Activated CD8-positive, alpha-beta memory T cell treated with anti-CD3 and anti-CD28 coated beads for 4 hours (primary cell): ENCODE measurements at places on chromosomes 16 and 17.

- DNase-seq: no peak
These were observed 14.9 kb downstream of the CMTM4 start for GRCh38 chr16:66681676-66682075.

DNA sequence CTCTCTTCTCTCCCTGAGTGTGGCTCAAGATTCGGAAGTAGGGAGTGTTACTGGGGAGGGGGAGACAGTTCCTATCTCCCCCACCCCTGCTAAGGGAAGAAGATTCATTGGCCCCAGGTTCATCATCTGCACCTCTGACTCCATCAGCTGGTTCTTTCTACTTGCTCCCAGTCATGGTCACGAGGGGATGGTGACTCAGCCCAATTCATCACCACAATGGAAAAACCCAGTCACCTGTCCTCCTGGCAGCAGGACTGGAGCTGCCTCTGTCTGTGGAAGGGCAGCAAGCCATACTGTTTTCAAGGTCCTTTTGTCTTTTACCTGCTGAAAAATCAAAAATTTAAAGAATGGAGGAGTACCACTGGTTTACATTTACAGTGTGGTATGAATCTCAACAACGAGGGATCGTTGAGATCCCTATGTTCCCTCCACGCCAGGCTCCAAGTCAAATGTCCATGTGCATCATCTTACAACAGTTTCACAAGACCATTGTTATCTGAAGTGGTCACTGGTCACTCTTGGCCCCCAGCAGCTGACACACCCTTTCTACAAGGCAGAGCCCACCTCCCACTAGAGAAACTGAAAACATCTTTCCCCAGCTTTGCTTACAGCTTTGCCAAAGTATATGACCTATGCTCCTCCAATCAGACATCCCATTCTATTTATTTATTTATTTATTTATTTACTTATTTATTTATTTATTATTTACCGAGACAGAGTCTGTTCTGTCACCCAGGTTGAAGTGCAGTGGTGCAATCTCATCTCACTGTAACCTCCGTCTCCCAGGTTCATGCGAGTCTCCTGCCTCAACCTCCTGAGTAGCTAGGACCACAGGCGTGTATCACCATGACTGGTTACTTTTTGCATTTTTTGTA, 40.4 kb upstream of the NDRG4 start:
- peak; percentile 38 for DNase-seq

DNA sequence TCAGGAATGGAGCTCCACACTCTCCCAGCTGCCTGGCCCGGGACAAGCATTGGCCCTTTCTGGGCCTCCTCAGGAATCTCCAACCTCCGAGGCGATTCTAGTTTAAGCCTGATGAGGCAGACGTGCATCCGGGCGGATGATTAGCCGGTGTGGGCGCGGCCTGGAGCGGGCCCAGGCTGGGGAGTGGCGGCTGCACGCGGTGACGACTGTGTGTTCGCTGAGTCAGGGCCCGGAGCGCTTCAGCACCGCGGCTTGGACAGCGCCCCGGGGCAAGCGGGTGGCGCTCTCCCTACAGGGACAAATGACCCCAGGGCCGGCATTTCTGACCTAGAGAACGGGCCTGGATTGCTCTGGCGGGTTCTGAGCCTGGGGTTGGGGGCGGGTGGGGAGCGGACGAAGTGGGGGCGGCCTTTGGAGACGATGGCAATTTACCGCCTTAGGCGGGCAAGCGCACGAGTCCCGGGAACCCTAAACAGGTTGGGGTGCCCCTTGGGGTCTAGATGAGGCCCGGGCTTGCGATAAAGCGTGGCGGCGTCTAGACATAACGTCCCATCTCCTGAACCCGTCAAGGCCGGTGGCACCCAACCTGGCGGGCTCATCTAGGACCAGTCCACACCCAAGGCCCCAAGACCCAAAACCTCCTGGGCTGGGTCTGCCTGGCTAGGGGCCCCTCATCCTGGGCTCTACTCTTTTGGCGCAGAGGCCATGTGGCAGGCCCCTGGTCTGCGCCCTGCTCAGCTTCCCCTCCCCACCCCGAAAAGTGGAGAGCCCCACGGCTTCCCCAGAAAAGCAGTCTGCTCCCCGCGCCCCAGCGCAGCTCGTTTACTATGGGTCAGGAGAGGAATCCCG, 22.3 kb upstream of the ZNHIT3 start:
- no peak for DNase-seq

- DNase-seq: no peak
These were observed 68.5 kb downstream of the ZDHHC7 start for GRCh38 chr16:84942786-84943185.

GRCh38 chr17:78146881-78147280, 696 bp downstream of the C17orf99 start:
- DNase-seq: no peak

DNA sequence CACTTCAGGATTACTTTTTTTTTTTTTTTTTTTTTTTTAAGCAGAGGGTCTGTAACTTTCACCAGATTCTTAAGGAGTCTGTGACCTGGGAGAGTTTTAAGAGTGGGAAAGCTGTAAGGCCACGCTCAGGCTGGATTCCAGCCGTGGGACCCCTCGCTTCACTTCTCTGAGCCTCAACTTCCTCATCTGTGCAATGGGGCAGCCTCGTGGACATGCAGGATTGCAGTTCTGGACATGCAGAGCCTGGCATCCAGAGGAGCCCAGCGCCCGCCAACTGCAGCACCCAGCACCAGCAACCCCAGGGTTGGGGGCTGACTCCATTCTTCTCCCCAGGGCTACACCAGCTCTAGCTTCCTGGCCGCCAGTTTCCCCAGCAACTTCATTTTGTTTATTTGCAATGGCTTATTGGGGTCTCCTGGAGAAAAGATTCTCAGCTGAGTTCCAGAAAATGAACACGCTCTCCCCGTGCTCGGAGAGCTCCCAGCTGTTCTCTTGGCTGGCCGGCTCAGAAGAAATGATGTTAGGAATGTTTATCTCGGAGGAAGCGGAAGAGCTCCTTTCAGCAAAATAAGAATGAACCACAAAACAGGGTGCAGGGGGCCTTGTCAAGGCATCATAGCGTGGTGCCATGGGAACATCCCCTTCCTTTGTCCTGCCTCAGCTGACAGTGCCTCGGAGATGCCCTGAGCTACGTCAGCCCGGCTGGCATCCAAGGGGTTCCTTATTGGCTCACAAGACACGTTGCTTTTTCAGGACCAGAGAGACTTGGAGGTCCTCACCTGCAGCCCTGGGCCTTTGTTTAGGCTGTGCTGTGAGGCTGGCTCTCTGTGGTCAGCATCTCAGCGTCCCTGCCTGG, 22.9 kb upstream of the ZCCHC14 start:
- DNase-seq: no peak

GRCh38 chr17:31068291-31068690, 26.5 kb upstream of the NF1 start:
- no peak for DNase-seq

- DNase-seq: no peak
These were observed 80.0 kb upstream of the NKD1 start for GRCh38 chr16:50467943-50468748.

DNA sequence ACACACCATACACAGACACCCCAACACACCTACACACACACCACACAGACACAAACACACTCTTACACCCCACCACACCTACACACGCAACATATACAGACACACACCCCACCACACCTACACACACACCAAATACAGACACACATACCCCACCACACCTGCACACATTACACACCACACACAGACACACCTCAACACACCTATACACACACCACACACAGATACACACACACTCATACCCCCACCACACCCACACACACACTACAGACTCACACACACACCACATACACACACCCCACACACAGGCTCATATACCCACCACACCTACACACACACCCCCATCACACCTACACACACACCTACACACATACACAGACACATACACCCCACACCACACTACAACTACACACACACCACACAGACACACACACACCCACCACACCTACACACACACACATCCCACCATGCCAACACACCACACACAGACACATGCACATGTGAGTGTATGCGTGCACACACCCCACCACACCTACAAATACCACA, 31.4 kb downstream of the GPT2 start:
- no peak for DNase-seq

DNA sequence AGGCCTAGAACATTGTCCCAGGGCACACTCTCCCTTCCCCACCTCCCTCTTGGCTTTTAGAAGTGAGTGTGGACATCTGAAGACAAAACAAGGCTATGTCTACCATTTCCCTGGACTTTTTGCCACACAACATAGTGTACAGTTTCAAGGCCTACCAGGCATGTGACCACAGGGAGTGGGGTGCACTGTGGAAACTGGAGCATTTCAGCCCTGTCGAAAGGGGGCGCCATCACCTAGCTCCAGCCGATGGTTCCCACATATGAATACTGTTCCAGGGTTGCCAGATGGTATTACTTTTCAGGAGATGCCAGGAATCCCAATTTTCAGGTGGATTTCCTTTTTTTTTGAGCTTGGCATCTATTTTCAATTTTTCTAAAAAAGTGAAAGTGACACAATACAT, 140.7 kb downstream of the KATNIP start:
- DNase-seq: no peak

GRCh38 chr17:80737106-80738019, 192.7 kb downstream of the RPTOR start:
- DNase-seq: no peak

DNA sequence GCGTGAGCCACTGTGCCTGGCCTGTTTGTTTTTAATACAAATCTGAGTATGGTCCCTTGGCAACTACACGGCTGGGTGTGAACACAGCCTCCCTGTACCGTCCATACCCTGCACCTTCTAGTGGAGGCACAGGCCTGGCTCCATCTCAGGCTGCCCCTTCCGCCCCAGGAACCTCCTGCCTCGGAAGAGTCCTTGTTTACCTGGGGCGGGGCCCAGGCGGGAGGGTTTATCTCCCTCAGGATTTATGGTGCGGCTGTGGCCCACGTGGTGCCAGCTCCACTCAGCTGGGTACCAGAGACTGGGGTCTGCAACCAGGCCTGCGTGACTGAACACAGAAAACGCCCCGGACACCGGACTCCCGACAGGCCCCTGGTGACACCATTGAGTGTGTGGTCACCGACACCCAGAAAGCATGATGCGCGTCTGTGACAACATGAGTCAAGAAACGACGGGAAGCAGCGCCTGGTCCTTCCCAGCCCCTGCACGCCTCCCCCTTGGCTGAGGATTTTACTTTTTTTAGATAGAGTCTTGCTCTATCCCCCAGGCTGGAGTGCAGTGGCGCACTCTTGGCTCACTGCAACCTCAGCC, 19.0 kb downstream of the UNKL start:
- DNase-seq: no peak

DNA sequence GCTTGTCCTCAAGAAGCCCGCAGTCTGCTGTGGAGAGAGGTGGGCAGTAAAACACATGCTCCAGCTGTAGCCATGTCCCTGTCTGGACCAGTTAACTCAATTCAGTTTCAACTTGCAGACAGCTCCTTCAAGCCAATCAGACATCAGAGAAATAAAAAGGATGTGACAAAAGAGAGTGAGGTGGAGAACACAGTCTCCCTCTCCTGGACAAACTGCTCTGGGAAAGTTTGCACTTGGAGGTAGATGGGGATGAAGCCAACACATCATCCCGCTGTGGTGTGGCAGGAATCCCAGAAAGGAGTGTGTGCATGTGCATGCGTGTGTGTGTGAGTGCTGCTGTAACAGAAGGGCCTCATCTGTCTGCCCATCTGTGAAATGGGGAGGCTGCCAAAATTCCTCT, 358.6 kb upstream of the ASIC2 start:
- DNase-seq: no peak

- no peak for DNase-seq
These were observed 26.8 kb downstream of the NLRP1 start for GRCh38 chr17:5557485-5557884.

GRCh38 chr16:12095275-12096156, 119.0 kb downstream of the SNX29 start:
- DNase-seq: peak; percentile 16

DNA sequence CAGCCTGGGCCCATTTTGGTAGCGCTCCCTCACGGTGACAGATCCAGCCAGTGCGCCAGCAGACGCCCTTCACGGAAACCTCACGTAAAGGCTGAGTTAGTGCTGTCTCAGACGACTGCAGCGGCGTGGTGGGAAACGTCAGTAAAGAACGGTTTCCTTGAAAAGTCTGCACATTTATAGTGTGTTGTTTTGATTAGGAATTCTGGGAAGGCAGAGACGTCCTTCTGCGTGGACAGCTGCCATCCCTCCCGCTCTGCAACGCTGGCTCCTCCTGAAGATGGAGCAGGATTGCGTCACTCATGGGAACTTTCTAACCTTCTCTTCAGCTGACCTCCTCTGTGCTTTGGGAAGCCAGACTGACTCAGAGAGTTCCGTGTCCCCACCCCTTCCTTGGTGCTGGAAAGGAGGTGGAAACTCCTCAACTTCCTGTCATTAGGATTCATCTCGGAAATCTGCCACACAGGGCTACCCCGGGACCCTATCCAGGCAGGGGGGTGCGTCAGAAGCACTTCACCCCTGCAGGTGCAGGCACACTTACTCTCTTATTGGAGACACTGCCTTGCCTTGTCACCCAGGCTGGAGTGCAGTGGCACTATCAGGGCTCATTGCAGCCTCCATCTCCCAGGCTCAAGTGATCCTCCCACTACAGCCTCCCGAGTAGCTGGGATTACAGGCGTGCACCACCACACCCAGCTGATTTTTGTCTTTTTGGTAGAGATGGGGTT, 24.3 kb upstream of the CRISPLD2 start:
- no peak for DNase-seq

DNA sequence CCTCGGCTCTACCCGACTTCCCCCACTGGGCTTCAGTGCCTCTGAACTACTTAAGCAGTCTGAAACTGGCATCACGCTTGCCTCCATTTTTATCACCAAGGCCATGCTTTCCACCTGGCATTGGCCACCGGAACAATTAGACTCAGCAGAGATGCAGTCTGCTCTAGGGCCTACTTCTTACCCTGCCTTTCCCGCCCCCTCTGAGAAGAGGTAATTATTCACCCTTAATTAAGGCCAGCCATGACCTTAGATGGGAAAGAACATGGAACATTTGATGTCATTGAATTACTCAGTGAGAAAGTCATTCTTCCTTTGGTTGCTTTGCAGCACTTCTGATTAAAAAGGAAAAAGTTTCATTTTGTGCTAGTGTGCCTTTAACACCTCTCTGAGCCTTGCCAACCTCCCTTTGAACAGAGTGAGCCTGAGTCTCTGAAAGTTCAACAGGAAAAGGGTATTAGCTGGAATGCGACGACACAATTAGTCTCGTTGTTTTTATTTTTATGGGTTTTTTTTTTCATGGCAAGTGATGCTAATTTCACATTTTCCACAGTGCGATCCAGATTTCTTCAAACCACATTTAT, 60.9 kb upstream of the TNRC6A start:
- no peak for DNase-seq
